ENCODE measurements at places on chromosomes 12 and 14. TPM values are rescaled to one million over a fixed set of nuclear protein-coding genes. Genes with fewer than 3 reads are reported as not detected.

The PDE3A gene
- 110 TPM for total RNA-seq

The SLCO1B1 gene
- not detected for total RNA-seq

The FOXG1 gene
- total RNA-seq, result 0.28 TPM

The CLEC4D gene
- total RNA-seq, result 0.63 TPM

DNA sequence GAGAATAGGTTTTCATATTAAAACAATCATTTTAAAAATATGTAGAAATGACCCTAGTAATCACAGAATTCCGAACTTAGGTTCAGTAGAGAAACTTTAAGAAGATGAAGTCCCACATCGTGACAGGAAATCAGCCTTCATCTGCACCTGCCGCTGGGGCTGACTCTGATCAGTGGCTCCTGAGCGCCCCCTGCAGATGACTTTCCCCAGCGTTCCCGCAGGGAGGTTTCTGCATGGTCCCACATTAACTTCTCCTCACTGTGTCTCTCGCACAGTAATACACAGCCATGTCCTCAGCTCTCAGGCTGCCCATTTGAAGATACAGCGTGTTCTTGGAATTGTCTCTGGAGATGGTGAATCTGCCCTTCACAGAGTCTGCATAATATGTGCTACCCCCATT, 1131.1 kb downstream of the TMEM121 start:
- no peak for DNase-seq
- H3K4me1 ChIP-seq, result no peaks in the 10 kb centered on the region
- H3K27me3 ChIP-seq, result no peaks in the 10 kb centered on the region
- no peak overlapping the region for H3K27ac ChIP-seq
- H3K36me3 ChIP-seq, result no peaks in the 10 kb centered on the region
- no peak overlapping the region for H3K4me3 ChIP-seq

DNA sequence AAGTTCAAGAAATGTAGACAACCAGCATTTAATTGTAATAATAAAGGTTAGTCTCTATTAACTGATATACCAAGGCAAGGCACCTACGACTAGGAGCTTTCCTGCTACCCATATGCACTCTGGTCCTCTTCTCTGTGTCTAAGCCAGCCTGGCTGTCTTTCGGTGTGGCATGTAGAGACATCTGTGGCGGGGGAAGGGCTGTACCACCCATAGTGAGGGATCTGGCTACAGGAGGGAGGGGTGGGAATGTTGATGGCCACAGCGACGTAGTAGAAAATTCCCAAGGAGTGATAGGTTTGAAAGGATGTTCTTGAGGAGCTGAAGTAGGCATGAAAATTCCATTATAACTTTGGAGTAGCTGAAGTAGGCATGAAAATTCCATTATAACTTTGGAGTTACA, 344.2 kb downstream of the ATP23 start:
- no peaks in the 10 kb centered on the region for H3K27me3 ChIP-seq
- H3K27ac ChIP-seq, result no peak overlapping the region
- H3K4me3 ChIP-seq, result no peak overlapping the region
- peaks cover 10% of the 10 kb centered on the region for H3K4me1 ChIP-seq
- H3K36me3 ChIP-seq, result no peaks in the 10 kb centered on the region
- no peak for DNase-seq

GRCh38 chr12:93696462-93696861, 19.3 kb downstream of the CRADD start:
- no peak overlapping the region for H3K4me3 ChIP-seq
- no peaks in the 10 kb centered on the region for H3K36me3 ChIP-seq
- H3K27ac ChIP-seq, result no peak overlapping the region
- peaks cover 37% of the 10 kb centered on the region for H3K4me1 ChIP-seq
- H3K27me3 ChIP-seq, result no peaks in the 10 kb centered on the region

DNA sequence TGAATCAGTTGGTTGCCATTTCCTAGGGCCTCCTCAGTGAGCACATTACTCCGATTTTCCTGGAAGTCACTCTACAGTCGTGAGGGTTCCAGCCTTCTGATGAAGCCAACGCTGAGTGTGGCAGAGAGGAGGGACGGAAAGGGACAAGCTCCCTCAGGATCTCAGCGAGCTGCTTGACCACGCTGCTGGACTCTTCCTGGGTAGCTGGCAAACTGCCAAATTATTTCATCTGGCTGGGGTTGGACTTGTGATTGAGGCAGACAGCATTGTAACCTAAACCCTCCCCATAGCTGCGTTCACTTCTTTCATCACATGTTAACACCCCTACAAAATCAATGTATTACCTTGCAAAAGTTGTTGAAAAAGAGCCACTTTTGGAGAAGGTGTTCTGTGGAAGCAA, 69.6 kb upstream of the CHST11 start:
- peaks cover 5% of the 10 kb centered on the region for H3K4me1 ChIP-seq
- no peak overlapping the region for H3K4me3 ChIP-seq
- H3K27me3 ChIP-seq, result no peaks in the 10 kb centered on the region

DNA sequence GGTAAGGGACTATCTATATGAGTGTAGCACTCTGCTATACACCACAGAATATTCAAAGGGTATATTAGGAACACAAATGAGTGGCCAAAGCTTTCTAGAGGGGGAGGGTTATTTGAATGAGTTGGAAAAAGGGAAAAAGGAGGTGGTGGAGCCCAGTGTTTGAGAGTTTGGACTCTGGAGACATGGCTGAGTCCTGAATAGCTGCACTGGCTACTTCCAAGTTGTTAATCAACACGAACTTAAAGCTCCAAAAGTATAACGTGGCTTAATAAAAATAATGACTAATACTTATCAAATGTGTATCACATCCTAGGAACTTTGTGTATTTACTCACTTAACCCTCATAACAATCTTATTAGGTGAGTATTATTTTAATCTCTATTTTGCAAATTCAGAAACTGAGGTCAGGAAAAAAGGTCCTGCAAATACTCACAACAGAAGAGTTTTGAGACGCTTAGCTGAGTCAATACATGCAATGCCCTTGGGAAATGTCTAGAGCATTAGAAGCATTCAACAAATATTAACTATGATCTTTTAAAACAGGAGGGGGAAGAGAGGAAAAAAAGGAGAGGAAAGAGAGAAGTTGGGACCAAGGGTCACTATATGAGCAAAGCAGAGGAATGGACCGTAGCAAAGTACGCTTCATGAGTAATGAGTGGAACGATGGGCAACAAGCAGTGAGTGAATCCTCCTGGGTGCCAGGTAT, 189.5 kb upstream of the HMGA2 start:
- no peaks in the 10 kb centered on the region for H3K36me3 ChIP-seq
- H3K27me3 ChIP-seq, result no peaks in the 10 kb centered on the region
- H3K4me1 ChIP-seq, result peaks cover 21% of the 10 kb centered on the region
